HFFc6 (cell line): ENCODE measurements at places on chromosomes 7 and 10. TPM values are rescaled to one million over a fixed set of nuclear protein-coding genes. Genes with fewer than 3 reads are reported as not detected.
A peak's percentile ranks its signal among the peaks of the same experiment; 100 is the strongest.

DNA sequence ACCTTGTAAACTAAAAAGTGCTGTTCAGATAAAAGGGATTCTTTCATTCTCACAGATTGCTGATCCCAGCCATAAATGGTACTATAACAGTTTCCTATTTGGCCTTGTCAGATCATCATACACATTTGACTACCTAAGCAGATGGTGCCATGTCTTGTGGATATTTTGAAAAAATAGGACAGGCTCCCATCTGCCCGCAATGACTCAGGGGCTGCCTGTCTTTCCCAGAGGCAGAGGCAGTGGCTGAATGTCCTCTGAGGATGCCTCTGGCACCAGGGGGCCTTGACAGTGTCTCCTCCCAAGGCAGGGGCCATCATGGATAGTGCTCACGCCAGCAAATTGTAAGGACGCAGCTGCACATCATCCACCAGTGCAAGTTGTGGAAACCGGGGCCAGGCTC is 323.0 kb upstream of the PODXL start:
- no peak overlapping the region for H3K4me3 ChIP-seq
- no peaks in the 10 kb centered on the region for H3K4me1 ChIP-seq
- H3K27ac ChIP-seq, result no peak overlapping the region
- no peak for DNase-seq

DNA sequence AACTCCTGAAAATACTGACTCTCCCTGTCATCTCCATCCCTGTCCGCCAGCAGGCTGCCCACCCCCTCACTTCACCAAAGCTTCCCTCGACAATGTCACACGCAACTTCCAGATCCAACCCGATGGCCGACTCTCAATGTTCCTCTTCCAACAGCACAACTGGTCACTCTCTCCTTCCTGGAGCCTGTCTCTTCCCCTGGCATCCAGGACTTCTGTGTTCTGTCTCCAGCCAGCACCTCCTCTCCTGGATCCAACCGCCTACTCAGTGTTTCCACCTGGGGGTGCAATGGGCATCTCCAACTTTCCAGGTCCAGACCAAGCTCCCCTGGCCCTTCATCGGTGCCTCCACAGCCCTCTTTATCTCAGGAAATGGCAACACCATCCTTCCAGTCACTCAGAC is 8.6 kb downstream of the CPA5 start:
- H3K27ac ChIP-seq, result peak overlapping the region; percentile 4; the same call in 1 of the 2 replicates
- H3K36me3 ChIP-seq, result no peaks in the 10 kb centered on the region; the same call in 1 of the 2 replicates
- peaks cover 80% of the 10 kb centered on the region for H3K4me1 ChIP-seq
- peaks cover 20% of the 10 kb centered on the region for H3K27me3 ChIP-seq

The BICC1 gene
- total RNA-seq, result 56.8 to 66.4 TPM (median 60.5 TPM) in 3 replicates

The SP8 gene
- total RNA-seq, result not detected in 3 replicates

The MYPN gene
- 73.2 and 73.8 TPM in 2 replicates for total RNA-seq
